Kidney (tissue), 22 donors: ENCODE measurements at places on chromosomes 3 and 15. TPM values are rescaled to one million over a fixed set of nuclear protein-coding genes. Genes with fewer than 3 reads are reported as not detected.

CYP19A1 gene
- total RNA-seq = 0.50 TPM

CAND2 gene
- 7.1 TPM for total RNA-seq

DNA sequence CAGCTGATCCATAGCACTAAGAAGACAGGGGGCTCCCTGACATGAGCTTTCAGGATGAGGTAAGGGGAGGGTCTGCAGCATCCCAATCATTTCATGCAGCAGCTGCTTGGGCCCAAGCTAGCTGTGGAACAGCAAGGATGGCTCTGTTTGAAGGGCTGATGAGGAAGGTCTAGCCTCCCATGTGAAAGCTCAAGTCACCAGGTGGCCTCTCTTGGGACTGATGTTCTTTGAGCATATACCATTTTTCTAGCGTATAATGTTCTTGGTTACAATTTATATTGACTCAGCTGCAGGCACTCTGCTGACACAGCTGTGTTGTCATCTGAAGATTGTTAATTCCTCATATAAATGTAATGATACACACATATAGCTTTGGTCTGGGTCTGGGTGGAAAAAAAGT is 87.0 kb downstream of the CD200R1L start:
- DNase-seq = no peak

GRCh38 chr3:31974471-31974870 is 6.6 kb downstream of the OSBPL10 start:
- DNase-seq = no peak

GRCh38 chr3:197023241-197023997 is 6.2 kb downstream of the MELTF start:
- DNase-seq = peak; percentile 62

GRCh38 chr15:51416129-51416528 is 74.7 kb downstream of the GLDN start:
- no peak for DNase-seq

- no peak for DNase-seq
These were observed 113.3 kb upstream of the PHLDB2 start for GRCh38 chr3:111745786-111746185.
